PC-9 (cell line): ENCODE measurements at places on chromosomes 6 and 20. TPM values are rescaled to one million over a fixed set of nuclear protein-coding genes. Genes with fewer than 3 reads are reported as not detected.

NT5E gene
- total RNA-seq = 84.6 and 90.4 TPM in 2 replicates

FYN gene
- total RNA-seq = 53.3 and 80.3 TPM in 2 replicates

PLAGL1 gene
- total RNA-seq = 7.8 and 8.3 TPM in 2 replicates

SLC17A1 gene
- total RNA-seq = not detected in 2 replicates

SLC13A3 gene
- 6.0 and 9.1 TPM in 2 replicates for total RNA-seq

GDAP1L1 gene
- not detected in 2 replicates for total RNA-seq

DYNLT1 gene
- 99.6 and 105 TPM in 2 replicates for total RNA-seq

SLC22A16 gene
- total RNA-seq = not detected in 2 replicates

BPI gene
- total RNA-seq = not detected in 2 replicates

IPCEF1 gene
- total RNA-seq = 0.28 and 0.57 TPM in 2 replicates

LY6G6F gene
- not detected in 2 replicates for total RNA-seq
